ENCODE measurements at places on chromosomes 4 and X. TPM values are rescaled to one million over a fixed set of nuclear protein-coding genes. Genes with fewer than 3 reads are reported as not detected.

- DNase-seq, result peak; percentile 78
- peaks cover 5% of the 10 kb centered on the region for H3K36me3 ChIP-seq
- peak overlapping the region; percentile 90 for H3K4me3 ChIP-seq
- peak overlapping the region; percentile 93 for H3K27ac ChIP-seq
These were observed 991 bp downstream of the RAP2C start for GRCh38 chrX:132218100-132218812.

GRCh38 chr4:5678977-5679376, 29.4 kb downstream of the EVC2 start:
- H3K4me1 ChIP-seq, result no peaks in the 10 kb centered on the region
- no peaks in the 10 kb centered on the region for H3K36me3 ChIP-seq
- peaks cover 2% of the 10 kb centered on the region for H3K27me3 ChIP-seq

- no peaks in the 10 kb centered on the region for H3K36me3 ChIP-seq
- DNase-seq, result no peak
- H3K4me3 ChIP-seq, result peak overlapping the region; percentile 47
- no peaks in the 10 kb centered on the region for H3K27me3 ChIP-seq
- H3K27ac ChIP-seq, result peak overlapping the region; percentile 71
These were observed 622.1 kb downstream of the SPRY1 start for GRCh38 chr4:124018383-124019317.

DNA sequence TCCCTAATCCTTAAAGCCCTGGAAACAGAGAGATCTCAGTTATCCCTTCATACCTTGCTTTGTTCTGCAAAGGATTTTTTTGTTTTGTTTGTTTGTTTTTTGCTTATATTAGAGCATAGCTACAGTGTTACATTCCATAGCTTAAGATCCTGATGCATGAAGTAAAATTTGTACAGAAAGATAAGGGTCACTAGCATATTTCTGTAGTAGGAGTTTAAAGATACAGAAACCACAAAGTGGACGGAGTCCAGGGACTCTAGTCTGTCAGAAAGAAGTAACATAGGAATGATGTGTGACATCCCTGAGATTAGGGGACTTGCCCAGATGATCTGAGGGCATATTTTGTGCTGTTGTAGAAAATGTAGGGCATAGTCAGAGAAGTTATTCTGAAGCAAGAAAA, 151.9 kb upstream of the PLAC1 start:
- DNase-seq, result no peak
- H3K36me3 ChIP-seq, result peaks cover 2% of the 10 kb centered on the region
- no peak overlapping the region for H3K4me3 ChIP-seq
- peaks cover 6% of the 10 kb centered on the region for H3K4me1 ChIP-seq
- no peaks in the 10 kb centered on the region for H3K27me3 ChIP-seq

RAB41 gene
- total RNA-seq, result not detected

GRCh38 chr4:137649711-137650450, 117.6 kb upstream of the PCDH18 start:
- no peak overlapping the region for H3K27ac ChIP-seq
- no peaks in the 10 kb centered on the region for H3K4me1 ChIP-seq
- H3K27me3 ChIP-seq, result no peaks in the 10 kb centered on the region
- no peaks in the 10 kb centered on the region for H3K36me3 ChIP-seq
- no peak overlapping the region for H3K4me3 ChIP-seq

DNA sequence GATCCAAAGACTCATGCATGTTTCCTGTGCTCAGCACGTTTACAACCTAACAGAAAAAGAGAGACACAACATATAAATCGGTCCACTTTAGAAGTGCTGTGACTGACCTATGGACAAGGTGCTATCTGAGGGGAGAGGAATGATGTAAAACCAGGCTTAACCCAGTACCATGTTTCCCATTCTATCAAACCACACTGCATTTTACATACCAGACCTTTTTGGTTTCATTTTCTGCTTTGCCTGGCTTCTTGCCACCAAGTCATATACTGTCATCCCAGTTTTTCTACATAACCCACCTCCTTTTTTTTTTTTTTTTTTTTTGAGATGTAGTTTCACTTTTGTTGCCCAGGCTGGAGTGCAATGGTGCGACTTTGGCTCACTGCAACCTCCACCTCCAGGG, 82.2 kb downstream of the KLF8 start:
- H3K4me3 ChIP-seq, result peak overlapping the region; percentile 77
- H3K36me3 ChIP-seq, result peaks cover 8% of the 10 kb centered on the region
- no peak for DNase-seq
- no peaks in the 10 kb centered on the region for H3K27me3 ChIP-seq
- peaks cover 8% of the 10 kb centered on the region for H3K4me1 ChIP-seq

MAMLD1 gene
- total RNA-seq, result 2.5 TPM

DNA sequence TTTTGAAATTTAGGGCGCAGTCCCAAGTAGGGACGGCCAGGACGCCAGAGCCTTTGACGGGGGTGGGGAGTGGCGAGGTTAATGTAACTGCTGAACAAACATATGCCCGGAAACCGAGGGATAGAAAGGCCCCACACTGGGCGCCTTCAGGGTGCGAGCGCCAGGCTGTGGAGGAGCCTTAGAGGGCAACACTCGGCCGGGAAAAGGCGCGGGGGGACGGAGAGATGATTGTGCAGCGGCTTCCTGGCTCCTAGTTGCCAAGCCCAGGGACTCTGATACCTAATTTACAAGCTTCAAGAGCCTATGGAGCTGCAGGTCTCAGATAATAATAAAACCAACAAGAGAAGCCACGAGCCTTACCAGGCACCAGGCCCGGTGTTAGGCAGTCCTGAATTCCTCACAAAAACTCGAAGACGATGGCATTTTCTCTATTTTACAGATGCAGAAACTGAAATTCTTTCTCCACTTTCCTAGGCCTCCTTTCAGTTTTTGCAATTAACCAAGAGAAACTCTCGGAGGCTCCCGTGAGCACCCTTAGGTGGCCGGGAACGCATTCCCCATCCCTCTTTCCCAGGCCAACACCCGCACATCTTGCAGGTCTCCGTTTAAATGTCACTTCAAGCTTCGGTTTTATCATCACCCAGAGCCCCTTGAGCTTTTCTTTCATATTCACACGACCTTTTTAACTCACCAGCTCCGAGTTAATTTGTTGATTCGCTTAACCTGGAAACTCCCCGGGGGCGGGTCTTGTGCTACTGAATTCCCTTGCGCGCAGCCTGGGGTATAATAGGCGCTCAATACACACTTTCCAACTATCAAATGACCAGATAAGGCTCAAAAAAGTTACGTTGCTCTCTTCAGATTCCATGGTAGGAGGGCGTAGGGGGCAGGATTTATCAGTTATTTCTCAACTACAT, 6.4 kb upstream of the GSX2 start:
- peak overlapping the region; percentile 21 for H3K4me3 ChIP-seq
- H3K36me3 ChIP-seq, result no peaks in the 10 kb centered on the region
- peaks cover 27% of the 10 kb centered on the region for H3K4me1 ChIP-seq
- no peak for DNase-seq
- peaks cover 80% of the 10 kb centered on the region for H3K27me3 ChIP-seq

GATB gene
- 14.9 TPM for total RNA-seq

DNA sequence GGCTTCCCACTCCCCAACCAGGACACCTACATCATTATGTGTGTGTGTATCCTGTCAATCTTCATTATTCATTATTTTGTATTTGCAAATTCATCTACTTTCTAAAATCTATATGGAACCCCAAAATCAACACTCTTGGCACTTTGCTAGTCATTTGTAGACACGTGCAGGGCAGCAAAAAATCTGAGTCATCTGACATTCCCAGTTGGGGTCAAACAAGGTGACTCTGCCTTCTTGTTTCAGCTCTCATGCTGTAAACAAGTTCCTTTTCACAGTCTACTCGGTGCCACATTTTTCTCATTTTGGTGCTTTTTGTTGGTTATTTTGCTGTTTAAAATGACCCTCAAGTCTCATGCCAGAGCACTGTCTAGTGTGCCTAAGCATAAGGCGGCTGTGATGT, 5.9 kb downstream of the MRFAP1L1 start:
- peaks cover 60% of the 10 kb centered on the region for H3K36me3 ChIP-seq
- H3K4me3 ChIP-seq, result no peak overlapping the region
- DNase-seq, result no peak
- H3K27me3 ChIP-seq, result no peaks in the 10 kb centered on the region
- H3K4me1 ChIP-seq, result peaks cover 46% of the 10 kb centered on the region

DNA sequence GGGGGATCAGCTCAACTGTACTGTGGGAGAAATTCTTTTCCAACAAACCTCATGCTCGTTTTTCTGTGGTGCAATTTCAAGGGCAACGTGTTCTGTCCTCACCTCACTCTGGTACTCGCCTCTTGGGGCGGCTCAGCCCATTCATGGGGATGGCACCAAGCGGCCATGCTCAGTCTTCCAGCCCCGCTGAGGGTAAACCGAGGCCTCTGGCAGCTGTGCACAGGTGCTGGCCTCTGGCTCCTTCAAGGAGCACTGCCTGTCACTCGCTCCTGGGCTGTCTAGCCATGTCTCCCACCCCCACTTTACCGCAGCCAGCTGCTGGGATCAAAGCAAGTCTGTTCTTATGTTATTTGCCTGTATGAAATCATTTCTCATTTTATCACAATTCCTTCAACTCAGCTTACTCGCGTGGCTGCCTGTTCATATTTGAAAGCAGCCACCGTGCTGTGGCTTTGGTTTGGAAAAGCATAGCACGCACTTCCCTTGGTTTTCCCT, 70.2 kb downstream of the MTMR1 start:
- H3K4me3 ChIP-seq, result no peak overlapping the region
- DNase-seq, result no peak
- H3K4me1 ChIP-seq, result no peaks in the 10 kb centered on the region
- no peak overlapping the region for H3K27ac ChIP-seq

CT45A2 gene
- not detected for total RNA-seq

GPR173 gene
- 0.14 TPM for total RNA-seq

DNA sequence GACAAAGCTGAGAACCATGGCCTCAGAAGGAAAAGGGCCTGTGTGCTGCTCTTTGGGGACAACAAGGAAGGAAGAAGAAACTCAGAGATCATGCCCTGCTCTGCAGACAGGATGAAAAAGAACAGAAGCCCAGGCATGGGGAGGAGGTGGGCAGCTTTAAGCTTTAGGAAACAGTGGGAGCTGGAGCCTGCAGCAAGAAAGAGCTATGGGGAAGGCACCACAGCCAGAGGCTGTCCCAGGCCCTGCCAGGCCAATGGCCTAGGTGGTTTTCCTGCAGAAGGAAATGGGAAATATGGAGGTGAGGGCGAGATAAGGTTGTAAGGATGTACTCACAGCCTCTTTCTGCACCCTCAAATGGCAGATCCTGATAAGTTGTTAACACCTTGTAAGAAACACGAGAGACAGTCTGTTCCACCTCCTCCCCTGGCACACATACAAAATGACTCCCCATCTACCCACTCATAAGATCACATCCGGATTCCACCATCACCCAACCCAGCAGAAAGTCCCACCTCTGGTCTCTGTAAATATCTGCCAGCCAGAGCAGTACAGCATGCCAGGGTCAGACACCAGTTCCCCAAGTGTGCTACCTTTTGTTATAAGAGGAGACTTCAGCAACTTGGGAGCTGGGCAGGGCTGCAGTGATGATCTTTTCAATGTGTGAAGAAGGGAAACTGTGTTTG, 105.2 kb downstream of the RTL5 start:
- H3K4me3 ChIP-seq, result no peak overlapping the region
- DNase-seq, result no peak
- H3K36me3 ChIP-seq, result no peaks in the 10 kb centered on the region
- no peak overlapping the region for H3K27ac ChIP-seq

GRCh38 chr4:5638976-5639375, 69.4 kb downstream of the EVC2 start:
- no peak overlapping the region for H3K27ac ChIP-seq
- no peaks in the 10 kb centered on the region for H3K27me3 ChIP-seq
- no peaks in the 10 kb centered on the region for H3K36me3 ChIP-seq
- H3K4me3 ChIP-seq, result no peak overlapping the region
- DNase-seq, result no peak

DNA sequence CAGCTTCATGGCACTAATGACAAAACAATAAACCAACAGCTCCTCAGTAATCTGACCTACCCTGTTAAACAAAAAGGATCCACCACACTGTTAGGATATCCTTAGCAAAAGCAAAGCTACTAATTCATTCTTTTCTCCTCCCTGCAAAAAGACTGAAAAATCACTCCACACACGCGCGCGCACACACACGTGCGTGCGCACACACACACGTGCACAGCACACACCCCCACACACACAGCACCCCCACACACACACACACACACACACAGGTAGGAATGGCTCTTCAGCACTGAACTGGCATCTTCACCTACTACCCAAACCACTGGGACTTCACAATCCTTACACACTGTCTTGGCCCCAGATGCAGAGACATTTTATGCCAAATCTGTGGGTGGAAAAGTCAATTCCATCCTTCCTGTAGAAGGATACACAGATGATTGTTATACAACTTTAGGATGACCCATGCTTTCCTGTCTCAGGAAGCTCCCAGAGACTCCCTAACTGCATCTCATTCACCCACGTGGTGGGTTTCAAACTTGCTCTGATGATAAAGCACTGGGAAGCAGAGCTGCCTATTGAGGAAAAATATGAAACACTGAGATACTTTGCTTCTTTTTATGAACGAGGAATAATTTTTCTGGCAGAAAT, 102.5 kb downstream of the TSPAN5 start:
- peaks cover 14% of the 10 kb centered on the region for H3K36me3 ChIP-seq
- no peak for DNase-seq
- peaks cover 3% of the 10 kb centered on the region for H3K4me1 ChIP-seq
- no peak overlapping the region for H3K27ac ChIP-seq
- no peaks in the 10 kb centered on the region for H3K27me3 ChIP-seq

DNA sequence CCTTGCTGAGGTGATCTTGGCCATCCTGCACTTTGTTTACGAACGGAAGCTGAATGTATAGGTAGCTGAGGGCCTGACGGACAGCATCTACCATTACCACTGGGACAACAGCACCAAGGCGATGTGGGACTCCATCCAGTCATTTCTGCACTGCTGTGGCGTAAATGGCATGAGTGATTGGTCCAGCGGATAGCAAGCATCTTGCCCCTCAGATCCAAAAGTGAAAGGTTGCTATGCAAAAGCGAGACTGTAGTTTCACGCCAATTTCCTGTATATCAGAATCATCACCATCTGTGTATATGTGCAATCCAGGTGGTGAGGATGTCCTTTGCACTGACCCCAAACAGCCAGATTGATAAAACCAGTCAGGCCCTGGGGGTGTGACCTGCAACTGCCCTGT, 4.2 kb upstream of the PYURF start:
- H3K27me3 ChIP-seq, result no peaks in the 10 kb centered on the region
- H3K27ac ChIP-seq, result no peak overlapping the region
- no peaks in the 10 kb centered on the region for H3K36me3 ChIP-seq
- DNase-seq, result no peak
- H3K4me1 ChIP-seq, result peaks cover 15% of the 10 kb centered on the region

- H3K27ac ChIP-seq, result no peak overlapping the region
- no peak for DNase-seq
- no peaks in the 10 kb centered on the region for H3K36me3 ChIP-seq
- peaks cover 15% of the 10 kb centered on the region for H3K27me3 ChIP-seq
- H3K4me3 ChIP-seq, result no peak overlapping the region
- H3K4me1 ChIP-seq, result no peaks in the 10 kb centered on the region
These were observed 101.4 kb downstream of the BTC start for GRCh38 chr4:74692972-74693371.

MAGEA2B gene
- not detected for total RNA-seq

DNA sequence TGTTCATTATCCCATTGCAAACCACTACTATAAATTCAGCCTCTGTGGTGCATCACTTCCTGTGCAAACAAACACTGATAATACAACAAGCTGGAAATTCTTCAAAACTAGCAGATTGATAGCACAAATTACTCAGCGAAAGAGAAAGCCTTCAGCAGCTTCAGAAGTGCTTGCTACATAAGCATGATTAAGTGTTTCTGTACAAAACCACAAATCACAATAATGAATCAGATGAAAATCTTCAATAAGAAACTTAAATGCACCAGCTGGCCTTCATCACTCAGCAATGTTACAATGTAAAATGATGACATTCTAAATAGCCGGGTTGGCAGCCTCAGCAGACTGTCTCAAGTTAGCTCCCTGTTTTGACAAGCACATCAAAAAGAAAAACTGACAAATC, 262.2 kb downstream of the SPOCK3 start:
- H3K27ac ChIP-seq, result no peak overlapping the region
- no peaks in the 10 kb centered on the region for H3K4me1 ChIP-seq
- DNase-seq, result no peak

XAGE1B gene
- total RNA-seq, result not detected

All from activated naive CD8-positive, alpha-beta T cell treated with anti-CD3 and anti-CD28 coated beads, Interleukin-2, amount 10 ng/mL, durations not matched to agents 7 days and 5 days (primary cell).